ENCODE measurements at places on chromosomes 7 and 10. TPM values are rescaled to one million over a fixed set of nuclear protein-coding genes. Genes with fewer than 3 reads are reported as not detected.

GRCh38 chr7:37205451-37205850, 243.2 kb downstream of the ELMO1 start:
- H3K27me3 ChIP-seq: no peaks in the 10 kb centered on the region
- no peak overlapping the region for H3K4me3 ChIP-seq
- no peak overlapping the region for H3K27ac ChIP-seq
- DNase-seq: no peak

The SLC18A3 gene
- total RNA-seq: not detected

DNA sequence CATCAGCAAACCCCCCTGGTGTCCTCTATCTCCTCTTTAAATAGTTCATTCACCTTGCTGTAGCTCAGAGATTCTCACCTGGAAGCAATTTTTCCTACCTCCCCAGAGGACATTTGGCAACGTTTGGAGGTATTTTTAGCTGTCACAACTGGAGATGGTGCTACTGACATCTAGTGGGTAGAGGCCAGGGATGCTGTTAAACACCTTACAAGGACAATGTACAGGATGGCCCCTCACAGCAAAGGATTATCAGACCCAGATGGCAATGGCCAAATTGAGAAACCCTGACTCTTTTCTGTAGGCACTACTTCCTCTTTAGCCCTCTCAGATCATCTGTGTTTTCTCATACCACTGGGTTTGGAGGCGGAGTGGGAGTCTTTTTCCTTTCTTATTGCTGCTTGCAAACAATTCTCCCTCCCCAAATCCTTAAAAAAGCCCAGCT, 13.2 kb upstream of the TRA2A start:
- no peaks in the 10 kb centered on the region for H3K36me3 ChIP-seq
- no peaks in the 10 kb centered on the region for H3K4me1 ChIP-seq
- no peak for DNase-seq
- no peak overlapping the region for H3K4me3 ChIP-seq
- H3K27ac ChIP-seq: no peak overlapping the region

- H3K27me3 ChIP-seq: no peaks in the 10 kb centered on the region
- no peak for DNase-seq
- no peak overlapping the region for H3K27ac ChIP-seq
- H3K36me3 ChIP-seq: no peaks in the 10 kb centered on the region
- H3K4me1 ChIP-seq: no peaks in the 10 kb centered on the region
- H3K4me3 ChIP-seq: no peak overlapping the region
Observed at GRCh38 chr10:92657024-92657423, 32.7 kb upstream of the HHEX start.

DNA sequence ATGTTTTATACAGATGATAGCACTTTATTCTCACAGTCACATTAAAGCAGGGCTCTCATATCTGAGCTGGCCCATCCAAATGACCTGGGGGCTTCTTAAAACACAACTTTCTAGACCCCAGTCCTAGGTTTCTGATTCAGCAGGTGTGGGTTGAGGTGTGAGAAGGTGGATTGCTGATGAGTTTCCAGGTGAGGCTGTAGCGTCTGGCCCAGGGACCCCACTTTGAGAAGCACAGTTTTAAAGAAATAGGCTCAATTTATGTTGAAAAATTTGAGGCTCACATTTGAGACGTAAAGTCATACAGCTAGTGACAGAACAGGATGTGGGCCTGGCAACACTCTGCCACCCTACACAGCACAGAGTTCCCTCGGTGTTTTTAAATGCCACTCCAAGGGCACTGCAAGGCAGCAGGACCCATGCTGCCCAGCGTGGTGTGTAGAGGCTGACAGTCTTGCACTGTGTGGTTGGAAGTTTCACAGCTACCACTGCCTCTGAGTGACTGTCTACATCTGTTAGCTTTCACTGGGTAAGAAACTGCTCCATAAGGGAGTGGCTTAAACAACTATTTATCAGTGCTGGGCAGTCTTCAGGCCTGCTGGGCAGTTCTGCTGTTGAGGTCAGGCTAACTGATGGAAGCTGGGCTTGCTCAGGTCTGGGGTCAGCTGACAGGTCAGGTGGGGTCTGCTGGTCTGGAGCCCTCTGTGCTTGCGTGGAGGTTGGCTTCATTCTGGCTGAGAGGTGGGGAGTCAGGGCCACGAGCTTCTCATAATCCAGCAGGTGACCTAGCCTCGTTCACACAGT, 319.7 kb downstream of the CXCL12 start:
- no peaks in the 10 kb centered on the region for H3K36me3 ChIP-seq
- H3K27me3 ChIP-seq: no peaks in the 10 kb centered on the region
- H3K4me1 ChIP-seq: no peaks in the 10 kb centered on the region

- no peak overlapping the region for H3K4me3 ChIP-seq
- H3K36me3 ChIP-seq: no peaks in the 10 kb centered on the region
- H3K27me3 ChIP-seq: no peaks in the 10 kb centered on the region
- H3K27ac ChIP-seq: no peak overlapping the region
- H3K4me1 ChIP-seq: no peaks in the 10 kb centered on the region
- DNase-seq: no peak
Observed at GRCh38 chr10:49384268-49384953, 11.5 kb downstream of the DRGX start.

DNA sequence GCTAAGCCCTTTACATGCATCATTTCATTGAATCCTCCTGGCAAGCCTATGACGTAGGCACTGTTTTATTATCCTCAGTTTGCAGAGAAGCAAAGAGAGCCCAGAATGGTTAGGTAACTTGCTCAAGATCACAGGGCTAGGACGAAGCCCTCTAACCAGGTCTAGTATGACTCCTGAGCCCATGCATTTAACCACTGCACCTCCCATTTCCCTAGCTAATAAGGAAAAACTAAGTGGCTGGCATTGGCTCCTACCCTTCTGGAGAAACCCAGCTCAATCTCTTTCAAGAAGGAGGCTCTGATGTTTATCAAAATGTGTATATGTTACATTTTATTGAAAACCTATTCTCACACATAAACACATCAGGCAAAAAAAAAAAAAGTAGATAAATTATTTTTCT, 19.8 kb downstream of the MYOF start:
- H3K27ac ChIP-seq: no peak overlapping the region
- DNase-seq: no peak
- H3K4me3 ChIP-seq: no peak overlapping the region

GRCh38 chr10:11685787-11686218, 56.4 kb upstream of the ECHDC3 start:
- H3K4me3 ChIP-seq: no peak overlapping the region
- no peaks in the 10 kb centered on the region for H3K36me3 ChIP-seq
- H3K27ac ChIP-seq: no peak overlapping the region
- H3K27me3 ChIP-seq: no peaks in the 10 kb centered on the region

The HHEX gene
- total RNA-seq: 29.1 TPM

The MSS51 gene
- 1.2 TPM for total RNA-seq

GRCh38 chr7:43647673-43648472, 65.0 kb downstream of the STK17A start:
- DNase-seq: peak; percentile 63
- no peaks in the 10 kb centered on the region for H3K27me3 ChIP-seq
- no peaks in the 10 kb centered on the region for H3K36me3 ChIP-seq
- H3K4me3 ChIP-seq: no peak overlapping the region
- no peaks in the 10 kb centered on the region for H3K4me1 ChIP-seq
- peak overlapping the region; percentile 87 for H3K27ac ChIP-seq

The MAT1A gene
- total RNA-seq: 9.5 TPM

DNA sequence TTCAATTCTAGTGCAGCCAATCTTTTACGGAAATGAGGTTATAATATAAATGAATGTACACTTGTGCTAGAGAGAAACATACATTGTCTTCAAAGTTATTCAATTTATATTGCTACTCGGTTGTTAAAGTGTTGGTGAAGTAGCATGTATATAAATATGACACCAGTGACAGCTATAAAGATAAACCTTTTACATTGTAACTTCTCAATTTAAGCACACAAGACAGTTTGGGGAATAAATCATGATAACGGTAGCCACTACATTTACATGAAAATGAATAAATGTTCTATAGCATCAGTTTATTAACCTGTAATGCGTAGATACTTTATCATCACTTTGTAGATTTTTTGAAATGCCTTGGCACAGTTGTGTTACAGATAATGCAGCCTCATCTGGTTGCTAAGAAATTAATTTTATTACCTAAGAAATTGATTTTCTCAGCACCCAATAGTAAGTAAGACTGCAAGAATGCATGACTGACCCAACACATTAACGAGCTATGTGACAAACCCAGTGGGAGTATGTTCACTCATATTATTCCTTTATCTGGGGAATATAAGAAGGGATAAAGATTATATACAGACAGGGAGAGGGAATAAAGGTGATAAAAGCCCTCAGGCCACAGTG, 283.9 kb upstream of the NPVF start:
- no peak overlapping the region for H3K27ac ChIP-seq
- H3K4me1 ChIP-seq: no peaks in the 10 kb centered on the region
- H3K36me3 ChIP-seq: no peaks in the 10 kb centered on the region
- no peak for DNase-seq

The CCDC172 gene
- total RNA-seq: not detected

The ADARB2 gene
- 3.6 TPM for total RNA-seq
